ENCODE measurements at places on chromosomes 5 and 9.

DNA sequence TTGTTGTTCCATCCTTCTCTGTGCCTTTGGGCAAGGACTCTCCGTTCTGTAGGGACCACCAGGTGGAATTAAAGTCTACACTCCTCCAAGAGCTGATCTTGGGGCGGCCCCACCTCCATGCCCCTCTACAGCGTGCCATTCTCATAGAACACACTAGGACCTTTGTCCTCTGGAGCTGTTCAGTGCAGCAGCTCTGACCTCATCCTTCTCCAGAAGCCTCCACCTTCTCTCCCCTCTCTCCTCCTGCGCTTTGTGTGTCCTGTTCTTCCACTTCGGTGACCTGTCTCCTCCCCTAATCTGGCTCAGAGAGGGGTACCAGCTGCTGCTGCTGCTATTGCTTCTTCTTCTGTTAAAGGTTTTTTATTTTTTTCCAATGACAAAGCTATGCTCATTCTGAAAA is 1.8 kb upstream of the MACROH2A1 start:
- no peak for DNase-seq

GRCh38 chr5:68708842-68709170 is 385.0 kb upstream of the SLC30A5 start:
- DNase-seq = no peak

DNA sequence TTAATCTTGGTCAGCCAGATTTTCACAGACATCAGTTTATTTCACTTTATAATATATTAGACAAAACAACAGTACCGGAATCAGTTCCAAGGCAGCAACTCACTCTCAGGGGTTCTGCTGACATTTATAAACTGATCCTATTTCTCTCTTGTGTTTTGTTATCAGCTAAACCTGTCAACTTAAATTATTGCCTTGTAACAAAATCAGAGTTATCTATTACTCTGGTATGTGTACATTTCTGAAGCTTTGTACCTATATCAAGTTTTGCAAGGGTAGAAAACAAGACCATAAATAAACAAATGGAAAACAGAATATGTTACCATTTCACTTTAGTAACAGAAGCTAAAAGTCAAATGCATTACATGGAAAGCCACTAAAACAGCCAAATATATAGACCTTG is 122.1 kb downstream of the SIL1 start:
- DNase-seq = no peak

DNA sequence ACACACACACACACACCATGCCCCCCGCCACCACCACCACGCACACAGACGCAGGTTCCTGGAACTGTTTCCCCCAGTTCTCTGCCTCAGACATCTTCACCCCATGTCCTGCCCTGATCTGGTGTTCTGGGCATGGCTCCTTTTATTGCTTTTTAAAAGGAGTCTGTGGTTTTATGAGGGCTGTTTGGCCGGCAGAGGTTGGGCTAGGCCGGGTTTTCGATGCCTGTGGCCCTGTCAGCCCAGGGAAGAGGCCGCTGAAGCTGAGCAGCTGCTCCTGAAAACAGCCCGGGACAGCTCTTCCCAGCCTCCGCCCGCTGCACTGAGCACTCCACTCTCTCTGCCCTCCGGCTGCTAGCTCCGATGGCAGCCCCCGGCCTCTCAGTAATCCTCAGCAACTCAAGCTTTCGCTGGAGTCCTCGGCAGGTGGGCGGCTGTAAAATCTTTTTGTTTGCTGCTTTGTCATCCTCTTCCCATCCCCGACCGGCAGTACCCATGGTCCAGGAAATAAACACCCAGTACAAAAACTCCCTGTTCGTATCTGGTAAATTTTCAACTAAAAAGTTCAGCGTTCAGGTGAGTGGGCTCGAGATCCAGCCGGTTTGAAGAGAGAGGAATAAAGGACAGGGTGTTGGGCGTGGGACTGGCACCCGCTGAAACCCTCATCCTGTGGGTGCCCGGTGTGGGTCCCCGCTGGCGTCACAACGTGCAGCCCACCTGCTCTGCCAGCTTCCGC is 103.0 kb upstream of the ERCC6L2 start:
- no peak for DNase-seq

GRCh38 chr9:128575916-128576315 is 23.5 kb downstream of the SPTAN1 start:
- no peak for DNase-seq

- DNase-seq = no peak
These were observed 103.3 kb upstream of the ADAMTS19 start for GRCh38 chr5:129356846-129357245.

- DNase-seq = no peak
These were observed 180.5 kb upstream of the RIOK2 start for GRCh38 chr5:97363577-97363976.

DNA sequence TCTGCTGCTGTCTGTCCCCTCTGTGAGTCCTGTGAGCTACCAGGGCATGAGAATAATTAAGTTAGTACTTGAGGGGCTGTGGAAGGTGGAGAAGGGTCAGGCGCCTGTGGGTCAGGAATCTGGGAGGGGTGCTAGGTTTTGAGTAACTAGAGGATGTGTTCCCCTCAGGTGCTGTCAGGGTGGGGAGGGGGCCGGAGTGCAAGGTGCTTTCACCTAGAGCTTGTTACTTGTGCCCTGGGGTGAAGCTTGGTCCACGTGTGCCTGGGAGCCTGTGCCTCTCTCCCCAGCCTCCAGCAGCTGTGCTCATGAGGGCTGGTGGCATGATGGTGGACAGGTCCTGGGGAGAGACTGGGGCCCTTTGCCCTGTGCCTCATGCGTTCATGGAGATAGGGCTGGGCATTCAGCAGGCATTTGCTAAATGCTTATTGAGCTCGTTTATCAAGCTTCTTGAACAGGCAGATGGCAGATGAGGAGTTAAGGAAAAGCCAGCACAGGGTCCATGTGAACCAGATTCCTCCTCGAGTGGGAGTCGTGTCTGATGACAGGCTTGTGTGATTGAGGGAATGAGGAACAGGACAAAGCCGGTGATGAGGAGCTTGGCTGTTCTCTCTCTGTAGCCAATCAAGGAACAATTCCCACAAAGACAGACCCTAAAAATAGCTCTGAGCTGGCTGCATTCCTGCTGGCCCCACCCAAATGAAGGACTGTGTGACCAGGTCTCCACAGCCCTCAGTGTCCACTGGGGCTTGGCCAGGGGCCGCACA is 40.9 kb downstream of the CACNA1B start:
- DNase-seq = no peak

GRCh38 chr9:93298498-93299417 is 114.8 kb downstream of the WNK2 start:
- DNase-seq = no peak

DNA sequence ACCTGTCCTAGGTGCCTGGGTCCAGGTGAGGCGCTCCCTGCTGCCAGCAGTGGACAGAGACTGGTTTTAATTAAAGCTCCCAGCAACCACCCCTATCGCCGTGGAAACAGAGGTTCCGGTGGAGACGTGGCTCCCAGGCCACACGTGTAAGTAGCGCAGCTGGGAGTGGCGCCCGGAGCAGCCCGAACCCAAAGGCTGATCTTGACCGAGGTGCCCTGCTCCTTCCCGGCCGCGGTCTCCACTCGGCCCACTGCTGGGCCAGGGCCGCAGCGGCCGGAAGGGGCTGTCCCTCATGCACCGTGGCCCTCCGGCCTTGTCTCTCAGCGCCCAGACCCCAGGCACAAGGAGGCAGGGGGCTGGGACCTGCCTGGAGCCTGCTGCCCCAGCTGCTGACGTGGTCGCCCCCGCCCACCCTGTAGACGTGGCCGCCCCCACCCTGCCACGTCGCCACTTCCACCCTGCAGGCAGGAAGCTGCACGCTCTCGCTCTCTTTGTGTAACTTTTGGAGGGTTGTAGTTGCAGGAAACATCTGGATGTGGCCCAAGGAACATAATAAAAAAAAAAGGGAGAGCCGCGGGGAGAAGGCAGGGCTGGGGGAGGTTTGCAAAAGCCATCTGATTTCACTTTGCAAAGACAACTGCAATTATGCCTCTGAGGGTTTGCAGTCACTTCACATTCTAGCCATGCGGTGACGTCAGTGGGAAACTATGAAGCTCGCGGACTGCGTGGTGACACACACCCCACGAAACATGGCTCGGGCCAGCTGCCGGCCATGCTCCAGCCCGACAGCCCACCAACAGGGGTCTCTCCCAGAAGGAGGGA is 129.9 kb downstream of the RXRA start:
- peak; percentile 85 for DNase-seq

DNA sequence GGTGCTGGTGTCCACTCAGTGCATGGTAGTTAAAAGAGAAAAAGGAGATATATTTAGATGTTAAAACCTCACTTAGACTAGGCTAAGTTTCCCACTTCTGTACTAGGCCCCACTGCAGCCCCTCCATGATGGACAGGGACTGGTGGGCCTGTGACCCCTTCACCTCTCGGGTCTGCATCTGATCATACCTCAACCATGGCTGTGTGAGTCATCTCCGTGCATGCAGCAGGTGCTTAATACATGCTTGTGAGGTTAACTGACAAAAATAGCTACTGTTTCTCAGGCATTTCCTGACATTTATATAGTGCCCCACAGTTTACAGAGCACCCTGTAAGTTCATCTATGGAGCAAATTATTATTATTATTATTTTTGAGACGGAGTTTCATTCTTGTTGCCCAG is 8.4 kb upstream of the URM1 start:
- DNase-seq = no peak

GRCh38 chr9:90303655-90304054 is 339.0 kb downstream of the DIRAS2 start:
- no peak for DNase-seq

DNA sequence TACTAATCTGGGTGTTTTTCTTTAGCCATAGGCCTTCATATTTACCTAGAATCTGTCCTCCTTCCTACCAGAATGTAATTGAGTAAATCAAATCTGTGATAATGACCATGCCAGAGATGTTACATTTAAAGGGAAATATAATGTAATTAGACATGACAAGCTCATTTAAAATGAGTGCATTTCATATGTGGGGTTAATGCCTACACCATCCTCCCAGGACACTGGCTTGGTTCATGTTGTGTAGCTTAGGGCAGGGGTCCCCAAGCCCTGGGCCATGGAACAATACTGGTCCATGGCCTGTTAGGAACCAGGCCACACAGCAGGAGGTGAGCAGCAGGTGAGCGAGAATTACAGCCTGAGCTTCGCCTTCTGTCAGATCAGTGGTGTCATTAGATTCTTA is 276.9 kb upstream of the DAP start:
- no peak for DNase-seq

DNA sequence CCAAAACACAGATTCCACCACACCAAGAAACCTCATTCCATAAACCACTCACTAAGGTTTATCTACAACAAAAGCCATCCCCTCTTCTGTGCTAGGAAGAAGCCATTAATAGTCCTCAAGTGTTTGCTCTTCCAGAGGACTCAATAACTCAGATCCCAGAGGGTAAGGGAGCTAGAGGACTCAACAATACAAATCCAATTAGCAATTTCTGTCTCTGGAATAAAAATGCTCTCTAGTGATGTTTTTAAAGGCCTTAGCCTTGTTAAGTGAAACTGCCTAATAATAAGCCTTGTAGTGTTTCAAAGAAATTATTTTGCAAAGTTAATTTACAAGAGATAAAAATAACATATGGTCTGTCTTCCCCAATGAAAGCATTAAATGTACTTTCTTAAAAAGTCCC is 942.4 kb downstream of the CDH12 start:
- DNase-seq = no peak

DNA sequence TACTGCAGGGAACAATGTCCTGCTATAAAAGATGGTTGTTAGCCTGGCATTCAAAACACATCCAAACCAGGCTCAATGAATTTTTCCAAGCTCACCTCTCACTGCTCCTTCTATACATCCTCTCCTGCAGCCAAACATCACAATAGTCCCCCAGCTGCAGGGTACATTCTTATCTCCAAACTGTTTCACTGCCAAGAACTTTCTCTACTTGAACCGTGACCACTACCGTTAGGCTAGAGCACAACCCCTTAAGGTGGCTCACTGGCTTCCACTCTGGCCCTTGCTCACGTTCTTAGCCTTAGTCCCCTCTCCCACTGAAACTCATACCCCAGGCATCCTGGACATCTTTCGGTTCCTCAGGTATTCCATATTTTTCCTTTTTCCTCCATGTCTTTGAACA is 29.0 kb upstream of the ANXA6 start:
- DNase-seq = no peak

DNA sequence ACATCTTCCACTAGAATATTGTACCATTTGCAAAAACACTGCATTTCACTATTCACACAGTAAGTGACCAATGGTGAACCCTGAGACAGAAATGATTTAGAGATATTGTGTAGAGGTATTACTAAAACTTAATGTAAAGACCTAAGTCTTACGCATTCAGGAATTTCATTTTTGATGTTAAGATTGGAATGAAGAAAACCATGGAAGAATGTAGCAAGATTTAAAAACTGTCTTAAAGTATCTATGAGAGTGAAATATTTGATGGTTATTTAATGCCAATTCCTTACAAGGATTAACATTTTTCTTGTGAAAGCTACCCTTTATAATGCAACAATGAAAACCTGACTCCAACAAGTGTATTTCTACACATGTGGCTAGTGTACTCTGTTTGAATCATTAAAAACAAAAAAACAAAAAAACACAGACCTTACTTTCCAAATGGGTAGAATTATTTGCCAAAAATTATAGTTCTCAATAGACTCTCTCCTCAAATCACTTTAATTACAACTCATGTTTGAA is 172.0 kb downstream of the NNT start:
- DNase-seq = no peak

DNA sequence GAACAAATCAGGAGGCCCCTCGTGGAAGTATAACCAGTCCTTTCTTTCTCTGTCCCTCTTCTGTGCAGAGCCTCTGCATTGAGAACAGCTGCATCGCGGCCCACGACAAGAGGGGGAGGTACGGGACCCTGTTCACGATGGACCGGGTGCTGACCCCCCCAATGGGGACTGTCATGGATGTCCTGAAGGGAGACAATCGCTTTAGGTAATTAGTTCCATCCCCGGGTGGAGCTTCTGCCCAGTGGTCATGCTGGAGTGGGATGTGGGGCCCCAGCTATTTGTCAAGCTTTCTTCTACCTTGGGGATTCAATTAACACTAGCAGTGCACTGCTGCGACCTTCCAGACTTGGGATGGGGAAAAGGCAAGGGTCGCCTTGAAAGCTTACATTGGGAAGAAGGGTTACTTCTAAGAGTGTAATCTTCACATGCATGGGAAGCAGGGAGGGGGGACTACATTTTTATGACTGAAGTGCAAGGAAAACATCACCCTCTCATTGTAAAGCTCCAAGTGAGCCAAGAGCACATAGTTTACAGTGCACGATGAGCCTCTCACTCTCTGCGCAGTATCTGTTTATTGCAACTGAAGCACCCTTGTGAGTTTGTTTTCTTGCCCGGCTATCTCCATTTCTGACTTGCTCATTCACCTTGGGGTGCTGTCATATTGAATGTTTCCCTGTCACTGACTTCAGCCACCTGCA is 27.0 kb downstream of the TGFBI start:
- no peak for DNase-seq

GRCh38 chr9:138040446-138041430 is 163.2 kb downstream of the CACNA1B start:
- no peak for DNase-seq

- DNase-seq = no peak
These were observed 36.7 kb upstream of the MATR3 start for GRCh38 chr5:139256820-139257219.

DNA sequence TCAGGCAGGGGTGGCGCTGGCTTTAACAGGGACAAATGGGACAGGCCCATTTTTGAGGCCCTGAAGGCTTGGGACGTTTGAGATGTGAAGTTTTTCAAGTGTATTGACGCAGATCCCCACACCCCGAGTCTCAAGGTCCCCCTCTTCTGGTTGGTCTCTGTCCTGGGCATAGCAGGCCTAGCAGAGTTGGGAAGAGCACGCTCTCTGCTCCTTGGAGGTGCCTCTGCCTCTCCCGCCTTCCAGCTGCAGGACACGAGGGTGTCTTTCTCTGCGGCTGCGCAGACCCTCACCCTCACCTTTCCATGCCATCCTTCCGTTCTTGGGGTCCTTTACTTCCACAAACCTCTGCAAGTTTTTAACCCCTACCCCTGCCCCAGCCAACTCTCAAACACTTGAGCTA is 18.6 kb downstream of the ADAMTSL2 start:
- no peak for DNase-seq

All from activated CD4-positive, alpha-beta T cell treated with anti-CD3 and anti-CD28 coated beads for 4 hours (primary cell).